ENCODE measurements at places on chromosomes 3 and 15.

- DNase-seq: peak; percentile 34
Observed at GRCh38 chr15:38130740-38131498, 121.7 kb upstream of the SPRED1 start.

DNA sequence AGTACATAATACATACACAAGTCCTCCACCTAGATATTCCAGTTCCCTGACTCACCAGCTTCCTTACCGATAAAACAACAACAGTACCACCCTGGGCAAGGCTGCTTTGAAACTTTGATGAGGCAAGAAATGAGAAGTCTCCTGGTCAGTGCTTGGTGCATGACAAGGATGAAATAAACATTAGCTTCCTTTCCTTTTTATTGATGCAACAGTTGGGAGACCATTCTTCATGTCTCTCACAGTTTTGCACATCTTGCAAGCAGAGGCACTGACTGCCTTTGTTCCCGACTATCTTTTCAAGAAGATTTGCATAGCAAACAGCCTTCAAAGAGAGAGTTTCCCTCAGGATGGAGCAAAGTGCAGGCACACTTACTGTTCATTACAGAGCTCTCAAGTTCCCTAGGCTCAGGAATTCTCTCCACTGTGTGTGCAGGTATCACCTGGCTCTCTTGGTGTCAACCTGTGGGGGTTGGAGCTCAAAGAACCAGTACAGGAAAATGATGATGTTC lies 65.2 kb downstream of the MYLK start:
- no peak for DNase-seq

GRCh38 chr3:47491777-47492176 lies 16.0 kb upstream of the SCAP start:
- no peak for DNase-seq

DNA sequence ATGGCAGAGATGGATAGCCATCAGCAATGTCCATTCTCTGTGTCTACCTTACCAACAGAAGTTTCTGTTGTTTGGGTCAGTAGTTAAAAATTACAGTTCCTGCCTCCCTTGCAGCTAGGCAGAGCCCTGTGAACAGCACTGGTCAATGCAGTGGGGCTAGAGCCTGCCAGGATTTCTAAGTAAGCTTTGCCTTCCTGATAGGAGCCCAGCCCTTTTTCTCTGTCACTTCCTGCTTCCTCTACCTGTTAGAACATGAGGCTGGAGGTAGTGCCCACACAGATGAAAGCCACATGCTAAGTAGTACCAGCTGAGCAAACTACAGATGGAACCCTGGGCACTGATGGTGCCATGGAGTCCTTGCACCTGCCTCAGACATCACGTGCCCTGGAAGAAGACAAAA lies 45.0 kb downstream of the MGLL start:
- DNase-seq: no peak

GRCh38 chr3:50609071-50609762 lies 2.4 kb downstream of the CISH start:
- no peak for DNase-seq

All from hematopoietic multipotent progenitor cell treated with erythropoietin and hydrocortisone succinate and interleukin-3 and kit ligand, for 6 days (in vitro differentiated cells).